Osteoblast (primary cell): ENCODE measurements at places on chromosomes 3 and 15.
A peak's percentile ranks its signal among the peaks of the same experiment; 100 is the strongest.

DNA sequence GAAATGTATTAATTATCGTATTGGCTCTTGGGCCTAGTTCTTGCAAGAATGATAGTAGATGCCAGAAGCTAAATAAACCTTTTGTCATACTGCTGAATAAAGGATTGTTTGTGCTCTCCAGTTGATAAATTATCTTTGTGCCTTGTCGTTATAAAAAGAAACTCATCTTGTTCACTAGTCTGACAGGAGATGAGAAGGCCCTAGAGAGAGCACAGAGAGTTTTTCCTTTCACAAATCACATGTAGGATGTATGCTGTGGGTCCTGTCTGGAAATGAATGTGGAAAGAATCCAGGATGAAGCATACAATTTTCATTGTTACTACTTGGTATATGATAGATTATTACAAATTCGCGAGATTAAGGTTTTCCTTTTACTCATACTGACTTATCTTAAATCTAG, 113.0 kb downstream of the NLGN1 start:
- no peak for DNase-seq

DNA sequence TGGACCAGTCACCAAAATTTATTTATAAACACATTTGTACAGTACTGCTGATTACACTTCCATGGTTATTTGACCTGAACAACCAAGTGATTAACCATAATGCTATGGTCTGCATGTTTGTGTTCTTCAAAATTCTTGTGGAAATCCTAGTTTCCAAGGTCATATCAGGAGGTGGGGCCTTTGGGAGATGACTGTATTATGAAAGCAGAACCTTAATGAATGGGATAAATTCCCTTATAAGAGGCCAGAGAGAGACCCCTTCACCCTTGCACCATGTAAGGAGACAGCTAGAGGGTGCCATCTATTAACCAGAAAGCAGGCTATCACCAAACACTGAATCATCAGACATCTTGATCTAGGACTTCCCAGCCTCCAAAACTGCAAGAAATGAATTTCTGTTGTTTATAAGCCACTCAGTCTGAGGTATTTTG, 1.9 kb downstream of the SCAPER start:
- no peak for DNase-seq

DNA sequence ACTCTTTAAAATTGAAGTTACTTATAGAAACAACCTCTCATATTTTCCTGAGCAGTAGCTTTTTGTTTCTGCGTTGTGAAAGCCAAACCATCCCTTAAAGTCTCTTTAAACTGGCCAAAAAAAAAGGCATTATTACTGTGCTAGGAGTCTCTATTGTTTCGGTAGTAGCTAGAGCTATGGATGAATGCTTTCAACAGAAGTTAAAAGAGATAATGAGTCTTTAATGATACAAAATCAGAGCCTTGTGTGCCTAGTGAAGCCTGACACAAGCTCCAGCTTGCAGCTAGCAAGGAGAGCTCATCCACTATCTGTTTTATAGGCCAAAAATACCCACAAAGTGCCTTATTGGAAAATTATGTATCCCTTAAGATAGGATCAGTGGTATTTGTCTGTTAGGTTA, 360.4 kb upstream of the CDIN1 start:
- DNase-seq = no peak

DNA sequence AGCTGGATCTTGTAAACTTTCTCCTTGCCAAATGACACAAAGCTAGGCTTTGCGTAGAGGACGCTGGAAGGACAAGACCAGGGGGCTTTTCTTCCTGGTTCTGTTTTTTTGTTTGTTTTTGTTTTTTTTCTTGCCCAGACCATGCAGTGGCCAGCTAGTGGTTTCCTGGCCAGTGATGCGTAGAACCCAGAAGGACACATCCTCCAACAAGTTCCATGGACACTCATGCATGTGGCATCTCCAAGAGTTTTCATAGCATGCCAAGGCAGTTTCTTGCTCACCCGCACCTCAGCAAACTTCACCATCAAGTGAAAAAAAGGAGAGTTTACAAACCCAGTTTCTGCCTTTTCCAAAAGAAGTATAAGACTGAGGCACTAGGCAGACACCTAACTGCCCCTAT, 46.1 kb upstream of the TMCO5A start:
- no peak for DNase-seq

DNA sequence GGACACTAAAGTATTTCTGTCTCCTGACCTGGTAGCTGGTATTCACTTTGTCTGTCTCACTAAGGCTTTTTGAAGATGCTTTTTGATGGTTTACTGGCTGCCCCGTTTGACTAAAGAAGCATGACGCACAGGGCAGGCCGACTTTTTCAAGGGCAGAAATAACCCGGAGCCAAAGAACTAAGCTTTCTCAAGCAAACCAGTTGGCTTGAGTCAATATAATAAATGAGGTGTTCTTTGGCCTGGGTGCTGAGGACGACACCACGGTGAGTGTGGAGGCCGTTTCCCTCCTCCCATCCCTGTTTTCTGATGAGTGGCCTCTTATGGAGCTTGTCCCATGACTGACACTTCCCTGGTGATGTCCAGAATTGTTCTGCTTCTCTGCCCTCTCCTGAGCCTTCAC, 220.9 kb downstream of the ITPR1 start:
- no peak for DNase-seq

DNA sequence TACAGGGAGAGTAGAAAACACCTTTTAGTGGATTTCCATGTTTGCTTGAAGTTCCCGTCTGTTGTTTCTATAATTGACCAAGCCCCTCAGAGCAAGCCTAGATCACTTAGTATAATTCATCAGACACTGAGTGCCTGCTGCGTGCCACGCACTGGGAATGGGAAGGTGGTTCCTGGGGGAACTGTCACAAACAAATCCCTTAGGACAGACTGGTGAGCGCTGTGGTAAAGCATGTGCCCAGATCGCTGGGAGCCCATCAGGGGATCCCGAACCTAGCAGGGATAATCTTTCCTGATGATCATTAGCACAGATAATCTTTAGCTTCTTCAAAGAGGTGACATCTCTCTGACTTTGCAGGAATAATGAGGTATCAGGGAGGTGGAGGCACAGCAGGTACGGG, 9.6 kb downstream of the MRPS11 start:
- DNase-seq = no peak

GRCh38 chr3:71930056-71930991, 145.4 kb upstream of the PROK2 start:
- peak; percentile 93 for DNase-seq

GRCh38 chr3:58899953-58900298, 149.9 kb downstream of the CFAP20DC start:
- DNase-seq = no peak

DNA sequence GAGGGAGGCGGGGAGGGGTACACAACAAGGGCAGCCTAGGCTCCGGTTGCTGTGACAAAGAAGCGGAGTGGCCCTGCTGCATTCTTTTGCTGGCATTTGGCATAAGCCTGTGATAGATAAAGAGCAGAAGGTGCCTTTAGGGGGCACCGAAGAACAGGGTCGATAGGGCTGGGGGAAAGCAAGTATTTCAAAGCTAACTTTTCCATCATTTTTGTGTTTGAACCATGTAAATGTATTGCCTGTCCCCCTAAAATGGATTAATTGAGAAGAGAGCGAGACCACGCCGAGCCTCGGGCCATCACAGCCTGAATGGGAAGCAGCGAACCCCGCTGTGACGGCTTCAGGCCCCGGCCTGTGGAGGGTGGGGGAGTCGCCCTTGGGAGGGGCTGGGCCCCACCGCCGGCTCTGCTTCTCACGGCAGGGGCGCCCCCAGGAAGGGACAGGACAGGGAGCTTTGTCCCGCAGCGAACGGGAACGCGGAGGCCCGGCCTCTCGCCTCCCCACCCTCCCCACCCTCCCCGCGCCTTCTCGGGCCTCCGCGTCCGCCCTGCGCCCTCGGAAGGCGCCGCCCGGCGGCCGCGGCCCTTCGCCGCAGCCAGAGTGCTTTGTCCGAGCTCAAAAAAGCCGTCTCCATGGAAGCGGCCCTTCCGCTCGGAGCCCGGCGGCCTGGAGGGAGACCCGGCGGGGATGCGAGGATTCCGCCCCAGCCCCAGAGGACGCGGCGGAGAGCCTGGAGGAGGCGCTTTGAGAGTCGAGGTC, 32.4 kb upstream of the ALDH1L1 start:
- peak; percentile 86 for DNase-seq

- DNase-seq = no peak
Observed at GRCh38 chr15:88915354-88915753, 2.2 kb upstream of the MFGE8 start.

DNA sequence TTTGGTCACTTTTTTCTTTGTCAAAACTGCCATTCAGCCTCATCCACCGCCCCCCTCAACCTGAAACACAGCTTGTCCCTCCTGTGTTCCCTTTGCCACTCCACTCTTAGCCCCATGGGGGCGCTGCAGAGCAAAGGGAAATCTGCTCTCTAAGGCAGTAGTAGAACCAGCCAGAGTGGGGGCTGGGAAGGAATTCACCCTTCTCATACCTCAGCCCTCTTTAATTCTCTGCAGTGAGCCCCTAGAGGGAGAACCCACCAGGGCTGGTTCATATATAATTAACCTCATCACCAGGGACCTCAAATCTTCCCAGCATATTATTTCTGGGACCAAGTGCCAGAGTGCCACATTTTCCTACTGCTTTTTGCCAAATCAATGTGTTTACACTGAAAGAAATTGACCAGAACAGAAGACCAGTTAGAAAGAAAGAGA, 2.8 kb upstream of the BCL6 start:
- DNase-seq = peak; percentile 66

DNA sequence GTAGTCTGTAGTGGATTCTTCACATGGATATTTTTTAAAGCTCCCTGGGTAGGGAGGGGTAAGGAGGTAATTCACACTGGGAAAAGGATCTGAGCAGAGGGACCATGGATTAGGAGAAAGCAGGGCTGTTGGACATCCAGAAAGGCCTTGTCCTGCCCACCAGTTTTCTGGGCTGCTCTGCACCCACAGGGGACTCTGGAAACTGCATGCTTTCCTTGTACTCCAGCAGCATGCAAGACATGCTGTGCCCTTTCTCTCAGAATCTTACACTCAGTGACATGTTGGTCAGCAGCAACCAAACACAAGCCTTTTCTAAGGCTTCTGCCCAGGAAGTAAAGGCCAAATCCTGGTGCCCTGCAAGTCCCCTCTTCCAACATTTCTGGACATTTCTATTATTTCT, 2.5 kb upstream of the FBN1 start:
- DNase-seq = peak; percentile 77

GRCh38 chr3:85584779-85585356, 626.1 kb downstream of the CADM2 start:
- DNase-seq = no peak

- no peak for DNase-seq
Observed at GRCh38 chr3:152183473-152183872, 85.3 kb upstream of the MBNL1 start.

GRCh38 chr15:48975472-48976419, 12.0 kb upstream of the SHC4 start:
- peak; percentile 97 for DNase-seq

DNA sequence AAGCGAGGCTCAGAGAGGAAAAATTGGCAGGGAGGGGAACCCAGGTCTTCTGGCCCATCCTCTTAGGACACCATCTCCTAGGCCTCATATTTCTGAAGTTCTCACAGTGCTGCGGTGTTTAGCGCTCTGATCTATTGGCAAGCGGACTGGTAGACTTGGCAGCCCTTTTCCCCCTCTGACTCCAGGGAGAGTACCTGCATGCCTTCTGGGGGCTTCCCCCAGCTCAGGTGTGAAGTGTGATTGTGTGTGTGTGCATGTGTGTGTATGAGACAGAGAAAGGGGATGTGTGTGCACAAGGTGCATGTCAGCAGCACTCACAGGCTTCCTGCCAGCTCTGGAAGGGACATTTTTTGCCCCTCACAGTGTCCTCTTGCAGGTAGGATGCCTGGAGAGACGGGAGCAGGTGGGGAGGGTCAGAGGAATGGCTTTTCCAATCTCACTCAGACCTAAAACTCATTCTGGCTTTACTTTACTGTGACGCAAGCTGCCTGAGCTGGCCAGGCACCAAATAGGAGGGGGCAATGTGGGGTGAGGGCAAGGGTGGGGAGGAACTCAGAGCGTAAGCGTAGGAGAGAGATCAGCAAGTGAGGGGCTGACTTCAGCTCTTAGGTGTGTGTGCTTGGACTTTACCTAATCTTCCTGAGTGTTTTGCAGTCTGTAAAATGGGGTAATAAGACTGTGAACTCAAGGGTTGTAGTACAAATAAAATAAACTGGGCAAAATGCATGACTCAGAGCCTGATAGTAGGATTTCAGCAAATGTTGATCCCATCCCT, 4.0 kb upstream of the IL17RE start:
- no peak for DNase-seq

DNA sequence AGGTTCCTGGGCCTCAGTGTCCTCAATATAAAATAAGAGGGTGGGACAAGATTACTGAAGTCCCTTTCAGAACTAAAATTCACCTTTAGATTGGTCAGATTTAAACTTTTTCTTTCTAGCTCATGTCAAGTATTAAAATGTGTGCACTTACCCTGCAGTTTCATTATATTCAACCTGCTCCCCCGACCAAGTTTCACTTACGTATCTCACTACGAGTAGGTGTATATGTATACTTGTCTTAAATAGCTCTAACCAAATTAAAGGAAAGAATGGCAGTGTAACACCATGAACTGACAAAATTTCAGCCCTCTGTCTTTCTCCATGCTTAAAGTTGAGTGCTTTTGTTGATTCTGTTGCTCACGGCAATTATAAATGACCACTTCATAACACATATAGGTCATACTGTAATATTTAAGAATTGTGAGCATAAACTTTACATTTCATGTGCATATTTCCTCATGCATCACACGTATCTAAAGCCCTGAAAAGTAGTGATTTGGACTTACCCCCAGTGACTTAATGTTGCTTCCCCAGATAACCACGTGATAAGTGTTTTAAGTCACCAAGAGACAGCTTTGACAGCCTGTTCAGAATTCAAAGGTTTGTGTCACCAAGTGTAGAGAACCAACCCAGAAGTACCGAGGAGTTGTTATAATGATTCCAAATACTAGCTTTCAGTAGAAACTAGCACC, 70.0 kb downstream of the PGPEP1L start:
- DNase-seq = no peak

DNA sequence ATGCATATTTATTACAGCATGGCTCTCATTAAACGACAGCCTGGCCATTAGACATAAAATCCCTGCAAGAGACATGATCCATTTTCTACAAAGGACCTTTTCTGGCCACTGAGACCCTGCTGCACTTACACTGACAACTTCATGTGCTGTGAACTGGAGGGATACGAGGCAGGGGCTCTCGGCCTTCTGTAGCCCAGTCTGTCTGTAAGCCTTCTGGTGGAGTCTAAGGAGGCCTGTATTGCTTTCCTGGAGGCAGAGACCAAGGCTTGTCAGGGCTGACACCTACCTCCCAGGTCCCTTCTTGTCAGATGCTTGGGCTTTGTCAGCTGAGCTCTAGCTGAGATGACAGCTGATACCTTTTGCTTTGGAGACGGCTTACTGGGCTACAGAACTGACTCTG, 776.9 kb upstream of the ARPP21 start:
- DNase-seq = no peak
